ENCODE measurements at places on chromosomes 13 and 19.

- DNase-seq: peak; percentile 85
These were observed 1.2 kb downstream of the ZFP36 start for GRCh38 chr19:39407660-39408391.

- DNase-seq: no peak
These were observed 292.9 kb downstream of the SPRY2 start for GRCh38 chr13:80048030-80048429.

- no peak for DNase-seq
These were observed 202.9 kb upstream of the KLHL1 start for GRCh38 chr13:70311191-70311590.

- DNase-seq: no peak
These were observed 211.3 kb downstream of the RBM26 start for GRCh38 chr13:79194727-79195126.

GRCh38 chr19:55305983-55306562, 19.1 kb downstream of the TMEM150B start:
- DNase-seq: no peak

- no peak for DNase-seq
These were observed 20.1 kb upstream of the N4BP2L1 start for GRCh38 chr13:32447894-32448623.

DNA sequence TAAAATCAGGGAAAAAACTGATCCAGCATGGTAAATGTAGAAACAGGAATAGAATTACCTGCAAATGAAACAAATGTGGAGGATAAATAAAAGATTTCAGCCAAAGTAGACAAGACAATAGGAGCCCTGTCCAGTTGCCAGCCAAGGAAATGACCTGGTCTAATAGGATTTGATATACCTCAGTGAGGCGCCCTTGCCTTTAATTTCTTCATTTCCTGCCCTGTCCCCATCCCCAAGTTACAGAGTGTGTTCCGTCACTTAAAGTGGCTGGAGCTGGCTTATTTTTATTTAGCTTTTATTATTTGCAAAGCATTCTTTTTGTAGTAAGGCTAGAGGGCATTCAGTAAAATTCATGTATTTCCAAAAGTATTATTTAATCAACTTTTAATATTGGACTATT, 1022.0 kb downstream of the EFNB2 start:
- no peak for DNase-seq

DNA sequence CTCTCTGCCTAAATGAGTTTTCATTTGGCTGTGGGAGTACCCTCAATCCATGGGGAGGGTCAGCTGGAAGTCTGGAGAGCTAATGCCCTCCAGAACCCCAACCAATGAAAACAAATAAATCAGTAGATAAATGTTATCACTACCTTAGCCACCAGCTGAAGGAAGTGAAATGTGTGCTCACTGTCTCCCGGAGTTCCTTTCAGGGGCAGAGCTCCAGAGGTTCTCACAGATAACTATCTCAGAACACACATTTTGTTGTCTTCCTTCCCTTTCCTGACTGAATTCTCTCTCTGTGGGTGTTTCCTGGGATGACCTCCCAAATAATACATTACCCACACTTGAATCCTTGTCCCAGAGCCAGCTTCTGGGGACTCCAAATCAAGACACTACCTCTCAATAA, 779.6 kb downstream of the DIAPH3 start:
- DNase-seq: no peak

GRCh38 chr13:26681036-26681435, 79.5 kb downstream of the GPR12 start:
- no peak for DNase-seq

Measured in RPMI8226 (cell line).